ENCODE measurements at places on chromosomes 3 and 15.
A peak's percentile ranks its signal among the peaks of the same experiment; 100 is the strongest.

DNA sequence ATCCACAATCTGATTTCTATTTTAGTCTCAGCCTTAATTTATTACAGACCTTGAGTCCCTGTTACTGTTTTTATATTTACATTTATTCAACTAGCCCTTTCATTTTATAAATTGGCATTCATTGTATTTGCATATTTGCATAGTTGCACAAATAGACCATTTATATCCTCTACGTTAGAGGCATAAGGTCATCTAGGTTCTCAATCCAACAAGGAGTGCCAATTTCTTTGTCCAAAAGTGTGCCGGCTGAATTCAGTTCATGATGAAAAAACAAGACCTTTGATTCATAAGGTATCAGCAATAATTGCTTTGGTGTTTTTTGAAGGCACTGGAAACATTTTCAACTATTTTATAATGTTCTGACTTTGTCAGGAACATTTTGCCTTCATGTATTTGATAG, 33.9 kb upstream of the NANOGP8 start:
- no peak for DNase-seq

DNA sequence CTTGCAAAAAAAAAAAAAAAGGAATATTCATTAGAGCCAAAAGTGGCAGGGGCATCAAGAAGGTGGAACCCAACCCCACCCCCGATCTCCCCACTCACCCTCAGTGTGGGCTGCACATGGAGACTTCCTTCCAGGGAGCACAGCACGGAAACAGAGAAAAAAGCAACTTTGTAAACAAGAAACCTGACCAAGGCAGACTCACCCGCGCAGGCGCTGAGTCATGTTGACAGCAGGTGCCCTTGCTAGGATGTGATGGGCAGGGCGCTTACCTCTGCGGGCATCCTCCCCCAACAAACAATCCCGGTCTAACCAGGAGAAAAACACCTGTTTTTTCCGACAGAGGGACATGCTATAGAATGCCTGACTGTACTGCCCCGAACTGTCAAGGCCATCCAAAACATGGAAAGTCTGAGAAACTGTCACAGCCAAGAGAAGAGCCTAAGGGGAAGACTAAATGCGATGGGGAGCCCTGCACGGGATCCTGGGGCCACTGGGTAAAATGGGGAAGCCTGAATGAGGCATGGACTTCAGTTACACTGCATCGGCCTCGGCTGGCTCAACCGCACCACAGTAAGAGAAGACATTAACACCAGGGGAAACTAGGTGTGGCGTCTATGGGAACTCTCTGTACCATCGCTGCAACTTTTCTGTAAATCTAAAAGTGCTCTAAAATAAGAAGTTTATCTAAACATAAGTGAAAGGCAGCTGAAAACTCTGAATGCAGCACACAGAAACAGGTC, 66.7 kb upstream of the GATA2 start:
- no peak for DNase-seq

DNA sequence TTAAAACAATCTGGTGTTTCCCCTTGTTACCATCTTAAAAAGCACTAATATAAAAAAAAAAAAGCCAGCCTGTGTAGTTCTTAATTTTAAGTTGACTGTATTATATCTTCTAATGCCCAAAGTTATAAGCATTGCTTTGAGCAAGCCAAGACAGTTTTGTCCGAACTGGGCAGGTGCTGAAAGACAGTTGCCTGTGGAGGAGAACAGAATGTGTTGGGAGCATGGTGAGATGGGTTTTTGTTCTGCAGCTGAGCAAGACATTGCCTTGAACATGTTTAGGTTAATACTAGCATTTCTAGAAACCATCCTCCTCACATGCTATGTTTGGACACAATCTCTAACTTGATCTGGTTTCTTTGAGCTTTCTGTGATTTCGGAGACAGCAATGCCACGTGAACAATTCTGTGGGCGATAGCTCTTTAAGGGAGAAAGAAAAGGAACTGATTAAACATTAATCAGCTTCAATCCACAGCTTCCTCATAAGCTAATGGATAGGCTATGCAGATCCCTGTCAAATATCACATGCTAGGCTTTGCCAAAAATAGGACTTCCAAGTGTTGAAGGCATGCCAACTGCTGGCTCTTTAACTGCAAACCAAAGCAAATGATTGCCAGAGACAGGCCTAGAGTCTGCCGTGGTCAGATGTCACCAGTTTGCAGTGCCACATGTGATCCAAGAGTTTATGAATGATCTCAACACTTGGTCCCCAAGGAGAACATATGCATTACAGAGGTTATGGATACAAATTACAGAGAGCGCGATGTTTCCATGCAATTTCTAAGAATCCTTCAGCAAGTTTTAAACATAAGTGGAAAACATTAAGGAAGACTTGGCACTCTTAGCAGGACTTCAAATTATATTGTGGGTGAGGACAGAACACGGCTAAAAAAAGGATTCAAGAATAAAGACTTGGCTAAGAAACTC, 428.1 kb downstream of the ROBO2 start:
- peak; percentile 86 for DNase-seq

- DNase-seq: no peak
Observed at GRCh38 chr3:72281551-72281950, 496.6 kb upstream of the PROK2 start.

GRCh38 chr3:22977042-22977441, 226.1 kb upstream of the UBE2E2 start:
- no peak for DNase-seq

DNA sequence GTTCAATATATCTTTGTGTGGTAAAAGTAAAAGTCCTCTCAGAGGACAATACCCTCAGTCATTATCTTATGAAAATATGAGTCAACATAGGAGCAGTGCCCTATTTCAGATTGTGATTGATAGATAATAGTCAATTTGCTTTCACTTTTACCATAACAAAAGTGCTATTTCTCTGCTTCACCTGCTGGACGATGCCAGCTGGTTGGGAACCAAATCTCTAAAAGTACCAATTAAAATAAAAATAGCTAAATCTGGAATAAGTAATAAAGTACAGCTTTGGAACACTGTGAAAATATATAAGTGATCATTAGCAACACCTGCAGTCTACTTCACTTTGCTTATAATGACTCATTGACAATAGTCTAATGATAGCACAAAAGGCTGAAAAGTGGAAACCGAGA, 390.3 kb upstream of the AGTR1 start:
- DNase-seq: no peak

All from left hindlimb (tissue), 1 donor.